NCI-H1930 (cell line): ENCODE measurements at places on chromosomes 3 and 15.

DNA sequence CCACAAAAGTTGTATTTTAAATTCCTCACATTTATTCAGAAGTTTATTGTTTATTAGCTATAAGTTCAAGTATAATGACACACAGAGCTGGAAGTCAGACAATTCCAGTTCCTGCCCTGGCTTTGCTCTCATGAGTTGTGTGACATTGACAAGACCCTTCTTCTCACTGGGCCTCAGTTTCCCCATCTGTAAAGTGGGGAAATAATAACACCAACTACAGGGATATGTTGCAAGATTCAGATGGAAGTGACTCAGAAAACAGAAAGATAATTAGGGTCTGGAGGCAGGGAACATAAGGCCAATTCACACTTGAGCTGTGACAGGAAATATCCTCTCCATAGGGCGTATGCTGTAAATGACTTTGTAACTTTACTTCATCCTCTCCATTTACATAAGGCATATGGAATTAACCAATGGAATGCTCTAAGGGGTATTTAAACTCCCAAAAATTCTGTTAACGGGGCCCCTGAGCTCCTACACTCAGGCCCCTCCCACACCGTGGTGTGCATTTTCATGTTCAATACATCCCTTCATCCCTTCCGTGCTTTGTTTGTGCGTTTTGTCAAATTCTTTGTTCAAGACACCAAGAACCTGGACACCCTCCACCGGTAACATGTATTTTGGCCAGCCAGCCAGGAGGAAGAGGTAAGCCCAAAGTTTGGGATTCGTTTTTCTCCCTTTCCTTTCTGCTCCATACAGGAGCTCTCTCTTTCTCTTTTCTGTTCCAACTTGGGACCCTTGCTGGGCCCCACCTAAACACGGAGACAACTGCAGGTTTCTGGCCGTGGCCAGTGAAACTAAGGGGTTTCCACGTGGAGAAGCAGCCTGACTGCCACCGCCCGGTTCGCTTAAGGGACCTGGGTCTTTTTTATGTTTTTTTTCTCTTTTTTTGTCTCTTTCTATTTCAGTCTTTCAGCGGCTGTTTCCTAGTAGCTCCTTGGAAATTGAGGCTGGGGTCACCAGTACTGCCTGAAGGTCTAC lies 16.9 kb downstream of the CYP11A1 start:
- DNase-seq: no peak

DNA sequence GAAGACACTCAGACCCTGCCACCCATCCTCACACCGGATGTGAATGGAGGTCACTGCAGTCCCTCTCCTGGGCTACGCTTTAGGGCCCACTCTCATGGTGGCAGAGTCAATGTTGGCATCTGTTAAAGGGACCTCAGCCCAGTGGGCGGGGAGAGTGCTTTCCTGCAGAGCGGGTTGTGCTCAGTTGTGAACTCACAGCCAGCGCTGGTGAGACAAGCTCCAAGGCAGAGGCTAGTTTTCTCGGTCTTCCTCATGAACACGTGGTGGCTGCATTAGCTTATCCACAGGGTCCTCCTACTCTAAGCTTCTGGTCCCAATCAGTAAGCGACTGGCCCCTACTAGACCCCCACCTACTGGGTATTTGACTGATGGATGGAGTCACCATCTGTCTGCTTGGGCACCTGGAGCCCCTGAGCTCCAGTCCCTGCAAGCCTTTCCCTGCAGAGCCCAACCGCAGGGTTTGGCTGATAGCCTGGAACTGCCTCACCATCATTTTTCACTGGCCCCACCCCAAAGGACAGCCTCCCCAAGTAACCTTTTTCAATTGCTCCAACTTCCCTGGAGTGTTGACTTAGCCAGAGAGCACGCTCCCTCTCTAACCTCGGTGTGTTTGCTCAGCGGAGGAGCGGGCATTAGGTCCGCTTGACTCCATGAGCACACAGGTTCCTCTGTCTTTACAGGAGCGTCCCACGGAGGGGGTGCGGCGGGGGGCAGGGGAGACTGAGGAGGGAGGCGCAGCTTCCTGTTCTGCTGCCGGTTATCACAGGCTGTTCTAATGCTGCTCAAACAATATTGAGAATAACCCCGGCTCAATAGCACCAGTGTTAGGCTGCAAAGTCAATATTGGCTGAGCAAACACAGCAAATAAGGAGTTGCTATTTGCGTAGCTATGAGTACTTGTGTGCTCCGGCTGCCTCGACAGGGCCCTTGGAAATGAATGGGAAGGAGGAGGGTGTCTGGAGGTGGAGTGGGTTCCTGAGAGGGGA lies 141.7 kb downstream of the RPLP1 start:
- peak; percentile 83 for DNase-seq

DNA sequence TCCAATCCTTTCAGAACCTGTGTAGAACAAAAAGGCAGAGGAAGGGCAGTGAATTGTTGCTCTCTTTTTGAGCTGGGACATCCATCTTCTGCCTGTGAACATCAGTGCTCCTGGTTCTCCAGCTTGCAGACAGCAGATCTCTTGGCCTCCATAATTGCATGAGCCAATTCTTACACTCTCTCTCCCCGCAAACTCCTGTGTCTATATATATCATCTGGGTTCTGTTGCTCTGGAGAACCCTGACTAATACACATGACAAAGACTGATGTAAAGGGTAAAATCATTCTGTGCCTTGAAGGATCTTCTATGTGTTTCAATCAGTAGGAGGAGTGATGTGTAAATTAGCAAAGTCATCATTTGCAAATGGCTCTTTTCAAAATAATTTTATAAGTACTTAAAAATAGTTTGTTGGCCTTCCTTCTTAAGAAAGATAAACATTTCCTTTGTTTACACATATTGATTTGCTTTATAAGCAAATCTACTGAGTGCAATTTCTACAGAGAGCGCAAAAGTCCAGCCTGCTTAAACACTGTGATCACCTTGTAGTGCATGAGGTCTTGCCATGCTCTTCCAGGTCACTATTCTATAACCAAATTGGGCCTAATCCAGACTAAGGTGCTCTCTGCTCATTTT lies 154.9 kb upstream of the ANKRD28 start:
- no peak for DNase-seq

DNA sequence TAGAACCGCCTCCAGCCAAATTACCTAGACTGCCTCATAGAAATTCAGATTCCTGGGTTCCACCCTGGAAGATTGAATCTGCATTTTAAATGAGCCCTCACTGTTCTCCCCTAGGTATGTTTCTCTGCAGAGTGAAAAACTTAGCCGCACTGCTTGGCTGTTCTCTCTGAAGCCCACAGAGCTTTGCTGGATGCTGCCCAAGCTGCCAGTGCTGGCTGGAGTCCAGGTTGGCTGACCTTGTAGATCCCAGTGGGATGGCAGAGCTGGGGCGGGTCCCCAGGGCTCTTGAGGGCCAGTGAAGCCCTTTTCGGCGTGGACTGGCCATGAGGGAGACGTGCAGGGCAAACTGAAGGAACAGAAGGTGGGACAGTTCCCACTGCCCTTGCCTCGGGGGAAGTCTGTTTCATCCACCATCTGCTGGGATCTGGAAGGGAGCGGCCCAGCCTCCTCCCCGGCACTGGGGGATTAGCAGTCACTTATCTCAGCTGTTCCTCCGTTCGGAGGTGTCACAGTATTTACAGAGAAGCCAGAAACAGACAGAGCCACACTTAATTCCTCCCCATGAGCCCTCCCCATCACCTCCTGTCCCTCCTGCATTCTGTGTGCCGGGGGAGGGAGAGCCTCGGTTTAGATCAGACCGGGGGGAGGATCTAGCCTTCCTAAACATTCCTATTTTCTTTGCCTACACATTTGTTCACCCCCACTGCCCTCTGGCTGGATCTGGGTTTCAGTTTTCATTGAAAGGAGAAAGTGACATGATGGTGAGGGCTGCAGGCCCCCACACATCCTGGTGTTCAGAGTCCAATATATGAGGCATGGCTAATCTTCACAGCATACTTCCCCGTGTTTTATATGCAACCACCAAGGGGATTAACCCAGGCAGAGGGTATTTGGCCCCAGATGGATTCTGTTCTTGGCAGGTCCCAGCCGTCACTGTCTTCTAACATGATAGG lies 4.1 kb upstream of the ACTC1 start:
- no peak for DNase-seq

- no peak for DNase-seq
Observed at GRCh38 chr3:54960082-54960481, 32.2 kb upstream of the LRTM1 start.

GRCh38 chr3:60792249-60792852 lies 458.9 kb downstream of the FHIT start:
- DNase-seq: no peak

GRCh38 chr3:105490045-105490444 lies 123.3 kb downstream of the ALCAM start:
- DNase-seq: no peak
